Esophagus squamous epithelium (tissue), 5 donors: ENCODE measurements at places on chromosomes 5 and 9. TPM values are rescaled to one million over a fixed set of nuclear protein-coding genes. Genes with fewer than 3 reads are reported as not detected.

GRCh38 chr5:6431214-6432195 lies 17.2 kb upstream of the UBE2QL1 start:
- H3K36me3 ChIP-seq = no peaks in the 10 kb centered on the region
- no peak overlapping the region for H3K4me3 ChIP-seq
- H3K27ac ChIP-seq = no peak overlapping the region
- no peak for DNase-seq
- H3K27me3 ChIP-seq = no peaks in the 10 kb centered on the region

GRCh38 chr9:122991370-122991830 lies 42.1 kb upstream of the GPR21 start:
- no peak overlapping the region for H3K4me3 ChIP-seq
- DNase-seq = no peak
- no peaks in the 10 kb centered on the region for H3K4me1 ChIP-seq
- H3K27me3 ChIP-seq = no peaks in the 10 kb centered on the region
- peaks cover 82% of the 10 kb centered on the region for H3K36me3 ChIP-seq

DNA sequence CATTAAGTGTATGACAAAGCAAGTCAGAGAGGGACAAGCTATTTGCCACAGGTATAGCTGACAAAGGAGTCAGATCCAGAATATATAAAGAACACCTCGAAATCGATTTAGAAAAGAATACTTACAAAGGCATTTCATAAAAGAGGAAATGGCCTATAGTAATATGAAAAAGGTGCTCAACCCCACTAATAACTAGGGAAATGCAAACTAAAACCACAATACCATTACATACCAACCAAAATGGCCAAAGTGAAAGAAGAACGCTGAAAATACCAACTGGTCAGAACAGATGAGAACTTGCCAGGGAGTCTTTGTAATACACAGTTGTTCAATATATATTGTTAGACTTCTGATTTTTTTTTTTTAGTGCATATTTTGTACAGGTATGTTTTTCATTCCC lies 152.9 kb downstream of the CDC42SE2 start:
- no peak overlapping the region for H3K27ac ChIP-seq
- no peaks in the 10 kb centered on the region for H3K4me1 ChIP-seq
- H3K4me3 ChIP-seq = no peak overlapping the region
- H3K36me3 ChIP-seq = no peaks in the 10 kb centered on the region
- H3K27me3 ChIP-seq = no peaks in the 10 kb centered on the region

- no peaks in the 10 kb centered on the region for H3K27me3 ChIP-seq
- H3K27ac ChIP-seq = no peak overlapping the region
- H3K36me3 ChIP-seq = no peaks in the 10 kb centered on the region
- H3K4me3 ChIP-seq = no peak overlapping the region
- no peaks in the 10 kb centered on the region for H3K4me1 ChIP-seq
Observed at GRCh38 chr5:87311405-87312279, 44.0 kb downstream of the RASA1 start.

PCDHA9 gene
- total RNA-seq = not detected

- H3K27me3 ChIP-seq = no peaks in the 10 kb centered on the region
- DNase-seq = no peak
- H3K27ac ChIP-seq = no peak overlapping the region
- H3K4me1 ChIP-seq = peaks cover 3% of the 10 kb centered on the region
Observed at GRCh38 chr5:100841358-100842076, 61.6 kb downstream of the ST8SIA4 start.

GRCh38 chr9:88745276-88746001 lies 210.5 kb downstream of the NXNL2 start:
- H3K27ac ChIP-seq = no peak overlapping the region
- no peaks in the 10 kb centered on the region for H3K27me3 ChIP-seq
- DNase-seq = no peak

GRCh38 chr5:97528941-97529340 lies 345.9 kb upstream of the RIOK2 start:
- H3K4me1 ChIP-seq = no peaks in the 10 kb centered on the region
- H3K4me3 ChIP-seq = no peak overlapping the region
- no peaks in the 10 kb centered on the region for H3K36me3 ChIP-seq
- no peak for DNase-seq

GRCh38 chr5:40033411-40033810 lies 608.6 kb upstream of the DAB2 start:
- no peak overlapping the region for H3K27ac ChIP-seq
- no peak overlapping the region for H3K4me3 ChIP-seq
- no peaks in the 10 kb centered on the region for H3K36me3 ChIP-seq

DNA sequence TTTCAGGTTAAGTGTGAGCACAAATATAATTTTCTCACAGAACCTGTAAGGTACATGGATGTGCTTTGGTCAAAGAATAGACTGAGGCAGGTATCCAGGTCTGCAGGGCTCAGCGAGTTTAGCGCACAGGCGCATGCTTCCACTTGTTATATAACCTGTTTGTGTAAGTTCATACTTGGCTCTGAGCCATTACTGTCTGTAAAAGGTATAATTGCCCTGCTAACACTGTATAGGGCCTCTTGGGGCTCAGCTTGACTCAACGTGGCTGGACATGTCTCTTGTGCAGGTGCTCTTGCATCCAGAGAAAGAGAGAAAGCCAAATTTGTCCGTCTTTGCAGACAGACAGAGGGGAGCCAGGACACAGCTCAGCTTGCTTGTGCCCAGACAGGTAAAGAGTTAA lies 759.6 kb downstream of the MTRR start:
- H3K27me3 ChIP-seq = no peaks in the 10 kb centered on the region
- H3K36me3 ChIP-seq = no peaks in the 10 kb centered on the region
- no peak for DNase-seq
- no peak overlapping the region for H3K27ac ChIP-seq

- H3K4me3 ChIP-seq = no peak overlapping the region
- no peaks in the 10 kb centered on the region for H3K36me3 ChIP-seq
Observed at GRCh38 chr5:17879276-17879675, 245.0 kb downstream of the TAF11L14 start.
